Colonic mucosa (tissue), 4 donors: ENCODE measurements at places on chromosomes 2 and 18.

DNA sequence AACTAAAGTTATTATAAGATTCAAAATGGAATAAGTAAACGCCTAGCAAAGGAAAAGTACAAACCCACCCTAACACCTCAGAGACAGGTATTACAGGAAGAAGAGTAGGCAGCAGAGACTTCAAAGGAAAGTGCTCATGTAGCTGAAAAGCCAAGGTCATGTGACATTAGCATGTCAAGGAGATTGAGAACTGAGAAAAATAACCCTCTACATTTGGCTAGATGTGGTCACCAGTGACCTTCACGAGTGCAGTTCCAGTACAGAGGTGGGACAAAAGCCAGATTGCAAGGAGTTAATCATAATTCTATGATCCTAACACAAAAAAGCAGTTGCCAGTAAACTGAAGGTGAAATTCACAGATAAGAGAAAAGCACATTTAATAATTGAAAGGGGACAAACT is 252.7 kb downstream of the ZEB2 start:
- DNase-seq: no peak

- no peak for DNase-seq
These were observed at the start of gene NEU2 for GRCh38 chr2:233032551-233033320. NEU2 (plus strand) TSS chr2:233032672; CDS start chr2:233032672, 0 bp downstream.

- no peak for DNase-seq
These were observed 56.0 kb downstream of the HAUS1 start for GRCh38 chr18:46160050-46160798.

GRCh38 chr2:69774984-69775982 is 33.3 kb downstream of the ANXA4 start:
- no peak for DNase-seq

DNA sequence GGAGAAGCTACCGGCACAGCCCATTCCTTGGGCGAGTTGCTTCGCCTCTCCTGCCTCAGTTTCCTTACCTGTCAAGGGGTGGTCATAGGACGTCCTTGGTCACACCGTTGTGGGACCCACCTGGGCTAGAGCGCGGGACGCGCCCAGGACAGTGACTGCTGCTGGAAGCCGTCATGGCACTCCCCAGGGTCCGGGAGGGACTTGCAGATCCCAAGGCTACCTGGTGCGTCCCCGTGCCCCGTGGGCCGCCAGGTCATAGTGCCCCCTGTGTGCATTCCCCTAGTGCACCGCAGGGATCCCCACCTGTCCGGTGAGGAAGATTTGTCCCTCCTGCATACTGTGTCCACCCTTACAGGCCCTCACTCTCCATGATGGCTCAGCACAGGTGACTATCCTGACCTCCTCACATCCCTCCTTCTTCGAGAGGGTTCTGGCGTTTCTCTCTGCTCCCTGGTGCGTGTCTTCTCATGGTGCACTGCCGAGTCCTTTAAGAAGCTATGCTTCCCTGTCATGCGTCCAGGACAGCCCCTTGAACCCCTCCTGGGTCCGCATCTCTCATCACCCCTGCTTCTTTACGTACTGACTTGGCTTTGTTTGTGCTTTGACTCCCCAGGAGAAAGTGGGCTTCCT is 886 bp upstream of the STK25 start:
- no peak for DNase-seq

DNA sequence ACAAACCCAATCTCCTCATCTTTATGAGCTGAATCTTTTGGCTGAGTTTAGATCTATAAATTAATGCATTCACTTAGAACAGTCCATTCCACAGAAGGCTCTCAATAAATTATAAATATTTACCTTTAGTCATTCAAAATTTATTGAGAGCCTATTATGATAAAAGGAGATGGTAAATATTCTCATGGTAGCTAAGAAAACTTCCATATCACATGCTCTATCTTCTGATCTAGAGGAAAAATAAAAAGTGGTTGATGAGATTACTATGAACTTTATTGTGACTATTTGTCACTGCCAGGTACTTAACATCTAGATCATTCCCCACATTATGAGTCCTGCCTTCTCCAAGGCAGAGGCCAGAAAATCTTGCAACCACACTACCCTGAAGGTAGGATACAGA is 62.4 kb downstream of the L3MBTL4 start:
- no peak for DNase-seq

DNA sequence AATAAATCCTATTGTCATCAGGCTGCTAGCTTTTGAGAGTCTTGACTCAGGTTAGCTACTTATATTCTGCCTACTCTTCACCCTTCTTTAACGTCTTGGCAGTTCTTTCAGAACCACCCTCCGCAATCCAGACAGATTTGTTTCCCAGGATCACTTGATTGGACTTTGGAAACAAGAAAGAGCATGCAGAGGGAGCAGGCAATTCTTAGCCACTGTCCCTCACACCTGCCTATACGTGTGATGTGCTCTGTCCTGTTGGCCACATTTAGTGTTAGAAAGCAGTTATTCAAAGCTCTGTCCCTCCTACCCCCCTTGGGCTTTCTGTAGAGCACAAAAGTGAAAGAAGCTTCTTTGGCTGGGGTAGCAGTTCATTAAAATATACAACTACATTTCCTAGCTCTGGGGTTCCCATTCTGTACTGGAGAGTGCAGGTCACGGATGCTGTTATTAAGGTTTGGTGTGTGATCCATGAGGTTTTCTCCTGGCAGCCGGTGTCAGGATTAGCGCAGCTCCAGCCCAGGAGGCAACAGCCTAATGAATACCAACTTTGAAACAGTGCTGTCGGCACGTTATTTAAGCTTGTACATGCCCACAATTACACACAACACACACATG is 6.3 kb downstream of the FZD5 start:
- no peak for DNase-seq

DNA sequence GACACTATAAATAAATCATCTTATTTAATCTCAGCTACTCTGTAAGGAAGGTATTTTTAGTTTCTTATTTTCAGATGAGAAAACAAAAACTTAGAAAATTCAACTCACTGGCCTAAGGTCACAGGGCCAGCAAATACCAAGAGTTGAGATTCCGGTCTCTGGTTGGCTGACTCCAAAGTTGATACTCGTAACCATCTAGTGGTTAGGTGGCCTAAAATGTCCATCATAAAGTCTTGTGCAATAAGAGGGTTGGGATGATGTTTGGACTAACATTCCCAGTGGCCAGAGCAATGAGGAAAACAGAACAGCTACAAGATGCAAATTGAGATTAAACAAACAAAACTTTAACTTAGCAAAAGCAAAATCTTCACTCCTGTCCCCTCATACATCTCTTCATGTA is 360.3 kb downstream of the FIGN start:
- no peak for DNase-seq

DNA sequence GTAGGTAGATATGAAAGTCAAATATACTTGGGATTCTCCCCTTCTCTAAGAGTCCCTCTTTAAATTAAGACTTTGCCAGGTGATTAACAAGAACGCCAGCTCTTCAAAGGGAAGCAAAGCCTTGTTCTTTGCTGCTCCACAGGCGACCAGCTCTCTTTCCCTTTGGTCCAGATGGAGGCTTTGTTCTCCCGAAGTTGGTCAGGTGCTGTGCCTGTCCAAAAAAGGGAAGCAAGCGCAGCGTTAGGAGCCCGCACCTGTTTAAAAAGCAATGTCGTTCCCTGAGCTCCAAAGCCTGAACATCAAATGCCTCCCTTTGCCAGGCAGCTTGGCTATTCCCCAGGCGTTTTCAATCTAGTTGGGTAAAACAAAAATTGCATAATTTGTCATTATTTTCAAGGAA is 1913.1 kb upstream of the PIK3C3 start:
- no peak for DNase-seq

GRCh38 chr18:23585897-23586248 is 433 bp downstream of the NPC1 start:
- DNase-seq: no peak

DNA sequence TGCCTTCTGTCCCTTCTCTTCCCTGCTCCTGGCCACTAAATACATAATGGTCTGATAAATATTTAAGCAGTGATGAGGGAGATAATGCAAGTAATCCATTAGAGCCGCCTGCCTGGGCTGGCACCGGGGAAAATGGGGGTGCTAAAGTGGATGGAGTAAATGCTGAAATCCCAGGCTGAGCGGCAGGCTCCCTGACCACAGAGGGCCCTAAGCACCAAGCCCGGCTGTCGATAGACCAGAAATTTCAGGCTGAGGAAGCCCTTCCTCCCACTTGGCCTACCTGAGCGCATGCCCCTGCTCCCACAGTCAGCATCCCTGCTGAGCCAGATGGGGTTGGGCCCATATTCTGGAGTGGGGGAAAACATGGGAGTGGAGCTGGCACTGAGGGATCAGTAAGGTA is 197.5 kb upstream of the SKOR2 start:
- DNase-seq: no peak

GRCh38 chr2:8821276-8822217 is 15.9 kb downstream of the KIDINS220 start:
- no peak for DNase-seq

DNA sequence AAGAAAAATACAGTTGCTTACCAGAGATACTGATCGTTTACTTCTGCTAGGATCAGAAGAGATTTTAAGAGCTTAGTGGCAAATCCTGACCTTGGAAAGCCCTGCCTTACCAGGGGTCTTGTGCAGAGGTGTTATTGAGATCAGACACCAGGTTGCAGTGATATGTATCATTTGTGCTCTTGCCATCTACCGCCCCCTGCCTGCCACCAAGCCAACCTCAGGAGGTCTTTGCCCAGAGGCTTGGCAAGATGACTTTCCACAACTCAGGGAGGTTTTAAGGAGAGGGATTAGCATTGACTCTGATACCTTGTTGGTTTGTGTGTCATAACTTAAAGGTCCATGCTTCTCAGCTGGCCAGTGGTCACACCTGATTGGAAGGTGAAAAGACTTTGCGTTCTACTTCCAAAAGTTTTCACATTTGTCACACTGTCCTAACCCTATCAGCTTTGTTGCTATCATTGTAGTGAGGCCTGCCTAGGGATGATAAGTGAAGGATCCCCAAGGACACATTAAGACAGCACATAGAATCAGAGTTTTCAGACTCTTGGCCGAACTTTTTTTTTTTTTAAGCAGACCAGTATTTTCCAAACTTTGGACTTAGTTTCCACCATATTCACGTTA is 46.2 kb upstream of the MGAT5 start:
- DNase-seq: peak; percentile 71

DNA sequence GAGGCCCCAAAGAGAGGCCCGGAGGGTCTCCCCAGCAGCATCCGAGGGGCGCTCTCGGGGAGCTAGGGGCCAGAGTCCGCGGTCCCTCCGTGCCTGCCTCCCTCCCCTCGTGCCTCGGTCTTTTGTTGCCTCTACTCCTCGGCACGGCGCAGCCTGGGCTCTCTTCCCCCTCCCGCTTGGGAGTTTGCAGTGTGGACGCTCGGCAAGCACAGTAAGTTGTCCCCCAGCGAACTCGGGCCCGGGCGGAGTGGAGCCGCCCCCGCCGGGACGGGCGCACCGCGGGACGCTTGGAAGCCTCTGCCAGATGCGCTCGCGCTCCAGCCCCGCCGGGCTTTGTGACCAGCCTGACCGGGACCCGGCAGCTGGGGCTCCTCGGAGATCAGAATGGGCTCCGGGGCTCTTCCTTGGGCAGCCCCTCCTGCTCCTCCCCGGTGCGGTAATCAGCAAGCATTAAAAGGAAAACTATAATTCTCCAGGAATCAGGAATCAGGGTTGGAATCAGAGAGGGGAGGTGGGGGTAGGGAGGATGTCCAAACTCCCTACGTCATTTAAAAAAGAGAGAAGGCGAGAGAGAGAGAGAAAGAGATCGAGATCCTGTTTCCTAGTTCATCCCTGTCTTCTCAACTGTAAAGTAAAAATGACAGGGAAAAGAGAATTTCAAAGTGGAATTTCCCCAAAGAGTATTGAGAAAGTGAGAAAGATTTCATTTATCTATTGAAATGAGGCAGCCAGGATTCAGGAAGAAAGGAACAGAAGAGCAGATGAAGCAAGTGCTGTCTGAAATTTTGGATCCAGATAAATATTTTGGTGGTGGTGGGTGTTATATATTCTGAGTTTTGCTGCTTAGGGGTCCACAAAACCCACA is 786 bp upstream of the TMEM200C start:
- no peak for DNase-seq

DNA sequence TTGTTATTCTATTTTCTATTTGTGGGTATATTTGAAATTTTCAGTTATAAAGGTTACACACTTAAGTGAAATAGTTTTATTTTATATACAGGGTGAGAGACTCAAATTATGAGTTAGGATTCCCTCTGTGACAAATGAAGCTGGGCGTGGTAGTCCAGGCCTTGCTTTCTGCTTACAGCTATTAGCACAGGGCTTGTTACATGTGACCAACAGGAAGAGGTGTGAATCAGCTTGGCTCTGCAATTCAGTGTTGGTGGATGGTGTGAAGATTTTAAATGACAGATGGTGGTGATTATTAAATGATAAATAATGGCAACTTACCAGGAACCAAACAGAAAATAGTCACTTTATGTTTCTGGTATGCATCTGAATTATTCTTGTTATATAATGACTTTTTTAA is 64.4 kb upstream of the NOSTRIN start:
- no peak for DNase-seq

GRCh38 chr18:980586-980985 is 75.9 kb downstream of the ADCYAP1 start:
- no peak for DNase-seq

DNA sequence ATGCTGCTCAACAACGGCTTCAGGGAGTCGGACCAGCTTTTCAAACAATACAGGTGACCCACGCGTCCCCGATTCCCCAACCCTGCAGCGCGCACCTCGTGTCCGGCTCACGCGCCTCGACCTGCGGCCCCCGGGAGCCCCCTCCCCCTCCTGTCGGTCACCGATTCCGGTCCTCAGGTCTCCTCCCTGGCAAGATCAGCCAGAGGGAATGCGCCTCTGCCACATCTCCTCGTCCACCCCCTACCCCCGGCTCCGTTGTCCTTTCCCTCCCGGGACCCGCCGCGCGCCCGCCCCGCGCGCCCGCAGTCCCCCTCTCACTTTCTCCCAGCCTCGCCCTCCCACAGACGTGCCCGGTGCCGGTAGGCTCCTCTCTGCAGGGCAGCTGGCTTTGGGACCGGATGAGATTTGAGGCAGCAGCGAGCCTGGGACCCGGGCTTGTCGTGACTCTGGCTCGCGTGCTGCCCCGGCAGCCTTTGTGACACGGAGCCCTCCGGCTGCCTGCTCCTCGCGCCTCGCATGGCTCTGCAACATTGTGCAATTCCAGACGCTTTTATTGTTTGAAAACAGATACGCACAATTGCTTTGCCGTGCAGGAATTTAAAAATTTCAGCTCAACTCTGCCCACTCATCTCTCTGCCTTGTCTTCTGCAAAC is 558 bp downstream of the TTC39C start:
- peak; percentile 56 for DNase-seq

DNA sequence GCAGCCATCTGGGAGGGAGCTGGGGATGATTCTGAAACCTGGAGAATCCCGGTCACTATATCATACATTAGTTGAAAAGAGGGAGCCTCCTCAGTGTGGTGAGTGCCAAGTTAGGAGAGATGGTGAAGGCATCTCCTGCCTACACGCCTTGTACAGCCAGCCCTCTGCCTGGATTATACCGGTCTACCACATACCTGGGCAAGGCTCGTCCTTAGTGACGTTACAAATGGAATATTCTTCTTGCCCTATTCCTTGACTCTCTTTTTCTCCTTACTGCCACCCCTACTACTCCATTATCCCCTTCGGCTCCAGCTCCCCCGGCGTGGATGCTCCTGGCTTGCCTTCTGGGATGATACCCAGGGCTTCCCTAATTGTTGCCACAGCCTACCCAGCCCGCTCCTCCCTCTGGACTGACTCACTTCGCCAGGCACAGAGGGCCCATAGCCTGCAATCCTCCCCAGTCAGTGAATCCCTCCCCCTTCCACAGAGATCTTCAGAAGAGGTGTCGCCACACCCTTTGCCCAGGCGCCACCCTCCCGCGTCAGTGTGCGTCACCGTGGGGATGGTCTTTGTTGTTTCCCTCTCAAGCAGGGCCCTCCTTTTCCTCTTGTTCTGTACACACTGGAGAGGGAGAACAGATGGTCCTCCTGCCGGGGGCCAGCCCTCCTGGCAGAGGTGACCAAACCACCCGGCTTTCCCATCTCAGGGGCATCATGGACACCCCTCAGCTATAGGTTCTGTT is 115.2 kb upstream of the EPAS1 start:
- no peak for DNase-seq
